Aorta (tissue), 5 donors: ENCODE measurements at places on chromosomes 7 and 10. TPM values are rescaled to one million over a fixed set of nuclear protein-coding genes. Genes with fewer than 3 reads are reported as not detected.
A peak's percentile ranks its signal among the peaks of the same experiment; 100 is the strongest.

Gene KCNMA1
- total RNA-seq, result 144 TPM

Gene FAM24A
- total RNA-seq, result not detected

Gene ZFAND4
- 15.0 TPM for total RNA-seq

GRCh38 chr7:36497775-36498174, 108.1 kb downstream of the ANLN start:
- DNase-seq, result no peak

- DNase-seq, result no peak
Measured at GRCh38 chr7:135713836-135714470, 14.0 kb downstream of the SLC13A4 start.

GRCh38 chr7:133562621-133563020, 309.7 kb downstream of the EXOC4 start:
- no peak for DNase-seq

- DNase-seq, result peak; percentile 82
Measured at GRCh38 chr7:130292682-130293257, at the start of gene CPA4. Gene CPA4 (plus strand): TSS chr7:130293161. CDS start chr7:130293181, 20 bp downstream.

DNA sequence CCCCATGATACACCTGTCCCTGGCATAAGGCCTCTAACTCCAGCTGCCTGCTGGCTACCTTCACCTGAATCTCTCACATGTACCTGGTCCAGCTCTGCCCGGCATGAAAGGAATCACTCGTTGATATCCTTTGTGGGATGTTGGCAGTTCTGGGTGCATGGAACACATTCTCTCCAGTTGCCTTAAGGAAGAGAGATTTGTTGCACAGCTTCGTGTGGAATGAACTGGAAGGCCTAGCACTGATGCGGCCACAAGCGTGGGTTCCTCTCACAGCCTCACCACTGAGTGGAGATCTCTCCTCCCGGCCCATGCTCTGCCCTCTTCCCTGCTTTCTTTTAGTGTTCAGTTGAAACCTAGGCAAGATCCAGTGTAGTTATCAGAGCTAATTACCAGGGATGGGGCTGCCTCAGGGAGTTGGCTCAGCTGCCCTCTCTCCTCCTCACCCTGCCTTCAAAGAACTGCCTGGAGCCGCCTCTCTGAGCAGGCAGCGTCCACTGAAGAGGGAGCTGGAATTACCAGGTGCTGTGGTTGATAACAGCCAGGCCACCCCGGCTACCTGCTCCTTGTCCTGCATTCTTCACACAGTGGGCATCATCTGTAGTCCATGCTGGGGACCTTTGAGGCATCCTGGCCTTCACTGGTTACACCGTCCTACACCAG, 194.3 kb downstream of the CCDC3 start:
- no peak for DNase-seq

GRCh38 chr10:21125471-21126228, 228.5 kb upstream of the NEBL start:
- DNase-seq, result no peak

GRCh38 chr7:80272560-80273239, 138.1 kb downstream of the GNAI1 start:
- DNase-seq, result no peak

GRCh38 chr10:624605-625332, 64.7 kb downstream of the DIP2C start:
- peak; percentile 70 for DNase-seq
